ENCODE measurements at places on chromosomes 11 and 22. TPM values are rescaled to one million over a fixed set of nuclear protein-coding genes. Genes with fewer than 3 reads are reported as not detected.

DNA sequence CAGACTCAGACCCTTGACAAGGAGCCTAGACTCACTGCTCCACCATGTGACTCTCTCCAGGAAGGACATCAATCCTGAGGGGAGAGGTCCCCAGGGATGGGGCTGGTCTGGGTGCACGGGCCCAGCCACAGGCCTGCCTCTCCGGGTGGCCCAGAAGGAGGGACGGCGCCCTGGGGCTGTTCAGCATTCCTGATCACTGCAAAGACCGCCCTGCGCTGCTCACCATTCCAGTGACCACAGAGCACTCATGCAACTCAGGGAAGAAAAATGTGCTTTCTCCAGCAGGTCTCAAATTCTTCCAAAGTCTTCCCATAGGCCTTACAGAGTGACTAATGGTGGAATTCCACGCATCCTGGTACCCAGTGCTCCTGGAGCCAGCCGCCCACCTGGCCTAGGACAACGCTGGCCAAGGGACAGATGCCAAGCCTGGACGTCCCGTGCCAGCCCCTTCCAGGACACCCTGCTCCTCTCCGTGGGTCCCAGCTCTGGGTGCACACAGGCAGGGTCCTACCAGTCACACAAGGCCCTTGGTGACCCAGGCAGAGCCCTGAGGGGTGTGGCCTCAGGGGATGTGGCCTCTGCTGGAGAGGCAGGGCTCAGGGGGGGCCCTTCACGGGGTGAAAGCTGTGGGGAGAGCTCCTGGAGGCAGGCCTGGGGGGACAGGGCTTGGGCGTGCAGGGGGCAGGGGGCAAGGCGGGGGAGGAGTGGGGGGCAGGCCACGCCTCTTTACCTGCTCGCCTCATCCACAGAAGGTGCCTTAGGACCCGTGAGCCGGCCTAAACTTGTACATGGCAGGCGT, 178.8 kb downstream of the IGLL1 start:
- no peaks in the 10 kb centered on the region for H3K36me3 ChIP-seq
- H3K27ac ChIP-seq, result no peak overlapping the region
- H3K27me3 ChIP-seq, result peaks cover 6% of the 10 kb centered on the region
- no peak overlapping the region for H3K4me3 ChIP-seq

DNA sequence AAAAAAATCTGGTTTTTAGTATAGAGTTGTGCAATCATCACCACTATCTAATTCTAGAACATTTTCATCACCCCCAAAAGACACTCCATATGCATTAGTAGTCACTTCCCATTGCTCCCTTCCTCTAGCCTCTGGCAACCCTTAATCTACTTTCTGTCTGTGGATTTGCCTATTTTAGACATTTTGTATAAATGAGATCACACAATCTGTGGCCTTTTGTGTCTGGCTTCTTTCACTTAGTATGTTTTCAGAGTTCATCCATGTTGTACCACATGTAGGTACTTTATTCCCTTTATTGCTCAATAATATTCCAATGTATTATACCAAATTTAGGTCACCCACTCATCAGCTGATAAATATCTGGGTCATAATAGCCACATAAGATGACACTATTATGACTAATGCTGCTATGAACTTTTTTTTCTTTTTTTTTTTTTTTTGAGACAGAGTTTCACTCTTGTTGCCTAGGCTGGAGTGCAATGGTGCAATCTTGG, 67.5 kb upstream of the SCUBE2 start:
- DNase-seq, result no peak
- H3K27ac ChIP-seq, result no peak overlapping the region
- H3K27me3 ChIP-seq, result no peaks in the 10 kb centered on the region
- H3K4me1 ChIP-seq, result peaks cover 19% of the 10 kb centered on the region
- no peak overlapping the region for H3K4me3 ChIP-seq

- H3K4me1 ChIP-seq, result peaks cover 34% of the 10 kb centered on the region
- DNase-seq, result no peak
- H3K27me3 ChIP-seq, result no peaks in the 10 kb centered on the region
- peaks cover 99% of the 10 kb centered on the region for H3K36me3 ChIP-seq
- peak overlapping the region; percentile 53 for H3K27ac ChIP-seq
Observed at GRCh38 chr11:72703267-72704008, 29.2 kb upstream of the PDE2A start.

DNA sequence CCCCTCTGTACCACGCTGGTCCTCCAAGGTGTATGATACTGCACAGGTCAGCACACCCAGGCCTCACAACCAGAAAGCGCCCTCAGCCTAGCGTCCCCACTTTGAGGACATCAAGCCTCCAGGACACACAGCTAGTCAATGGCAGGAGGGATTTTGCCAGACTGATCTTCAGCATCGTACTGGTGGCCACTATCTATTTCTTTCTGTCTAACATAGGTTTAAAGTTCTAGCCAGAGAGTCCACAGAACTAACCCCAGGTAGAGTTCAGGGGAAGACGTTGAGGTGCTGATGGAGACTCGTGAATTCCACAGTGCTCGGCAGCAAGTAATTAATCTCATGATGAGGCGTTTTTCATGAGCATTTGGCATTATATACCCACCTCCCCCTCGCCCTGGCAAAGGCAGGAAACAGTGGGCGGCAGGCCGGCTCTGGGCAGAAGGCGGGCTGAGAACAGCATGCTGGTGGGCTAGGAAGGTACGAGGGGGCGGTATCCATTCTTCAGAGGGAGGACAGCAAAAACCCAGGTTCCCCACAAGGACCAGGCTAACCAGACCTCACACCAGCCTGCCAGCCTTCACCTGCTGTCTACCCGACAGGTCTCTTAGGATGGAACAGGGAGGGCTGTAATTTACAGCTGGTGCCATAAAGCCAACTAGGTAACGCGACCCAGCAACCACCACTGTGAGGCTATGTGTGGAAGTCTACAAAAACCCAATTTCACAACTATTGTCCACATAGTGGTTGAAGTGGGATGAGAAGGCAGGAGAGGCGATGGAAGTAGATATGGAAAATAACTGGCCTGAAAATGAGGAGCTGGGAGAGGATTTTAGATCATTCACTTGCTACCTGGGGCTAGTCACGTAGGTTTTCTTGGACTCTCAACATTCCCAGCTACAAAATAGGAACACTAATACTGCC, 18.5 kb downstream of the MYH9 start:
- peaks cover 7% of the 10 kb centered on the region for H3K36me3 ChIP-seq
- no peaks in the 10 kb centered on the region for H3K27me3 ChIP-seq
- H3K27ac ChIP-seq, result peak overlapping the region; percentile 81
- peaks cover 100% of the 10 kb centered on the region for H3K4me1 ChIP-seq
- no peak for DNase-seq

DNA sequence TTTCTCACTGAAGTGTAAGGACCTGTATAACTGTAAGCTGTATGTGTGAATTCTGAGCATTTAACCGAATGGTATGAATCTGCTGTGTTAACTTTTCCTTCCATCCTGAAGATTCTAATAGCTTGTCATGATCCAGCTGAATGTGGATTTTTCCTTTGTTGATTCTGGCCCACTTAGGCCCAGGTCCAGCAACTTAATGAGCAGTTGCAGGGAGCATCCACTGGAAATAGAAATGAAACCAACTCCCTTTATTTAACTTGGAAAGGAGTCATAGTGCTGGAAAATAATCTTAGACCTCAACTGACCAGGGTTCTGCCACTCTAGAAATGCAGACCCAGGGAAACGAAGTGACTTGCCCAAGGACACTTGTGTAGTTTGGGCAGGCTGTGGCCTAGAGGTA, 142.3 kb upstream of the MTNR1B start:
- DNase-seq, result no peak
- H3K36me3 ChIP-seq, result no peaks in the 10 kb centered on the region
- H3K27ac ChIP-seq, result no peak overlapping the region

GRCh38 chr11:94181943-94182342, 53.3 kb downstream of the PANX1 start:
- peaks cover 16% of the 10 kb centered on the region for H3K4me1 ChIP-seq
- no peak overlapping the region for H3K4me3 ChIP-seq

GRCh38 chr22:31637891-31638618, 24.0 kb downstream of the PISD start:
- H3K27me3 ChIP-seq, result no peaks in the 10 kb centered on the region
- DNase-seq, result peak; percentile 77
- H3K4me1 ChIP-seq, result peaks cover 26% of the 10 kb centered on the region
- peak overlapping the region; percentile 84 for H3K27ac ChIP-seq

The OR52N2 gene
- total RNA-seq, result not detected

The CD248 gene
- total RNA-seq, result 28.7 TPM

The OR6A2 gene
- total RNA-seq, result 0.18 TPM

The ANGPTL5 gene
- 0.71 TPM for total RNA-seq

All from lower lobe of right lung (tissue), 2 donors.